ENCODE measurements at places on chromosomes 1 and 21.

- DNase-seq, result no peak
Observed at GRCh38 chr1:208084764-208085163, 159.4 kb downstream of the PLXNA2 start.

DNA sequence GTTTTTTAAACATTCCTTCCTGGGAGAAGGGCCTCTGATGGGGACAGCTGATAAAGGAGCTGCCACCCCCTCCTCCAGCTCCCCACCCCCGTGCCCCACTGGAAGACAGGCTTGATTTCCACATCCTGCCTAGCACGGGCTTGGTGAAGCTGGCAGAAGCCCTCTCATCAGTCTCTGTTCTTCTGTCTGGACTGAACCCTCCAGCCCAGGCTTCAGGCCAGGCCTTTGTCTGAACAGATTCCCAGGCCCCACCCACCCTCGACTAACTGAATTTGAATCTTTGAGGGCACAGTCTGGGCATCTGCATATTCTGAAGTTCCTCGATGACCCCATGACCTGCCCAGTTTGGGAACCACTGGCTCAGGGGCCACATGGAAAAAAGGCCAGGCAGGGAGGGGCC, 75.3 kb downstream of the CD58 start:
- no peak for DNase-seq

- no peak for DNase-seq
Observed at GRCh38 chr1:193083365-193084088, 21.7 kb downstream of the GLRX2 start.

GRCh38 chr1:121516234-121516967, 331.6 kb downstream of the SRGAP2C start:
- no peak for DNase-seq

DNA sequence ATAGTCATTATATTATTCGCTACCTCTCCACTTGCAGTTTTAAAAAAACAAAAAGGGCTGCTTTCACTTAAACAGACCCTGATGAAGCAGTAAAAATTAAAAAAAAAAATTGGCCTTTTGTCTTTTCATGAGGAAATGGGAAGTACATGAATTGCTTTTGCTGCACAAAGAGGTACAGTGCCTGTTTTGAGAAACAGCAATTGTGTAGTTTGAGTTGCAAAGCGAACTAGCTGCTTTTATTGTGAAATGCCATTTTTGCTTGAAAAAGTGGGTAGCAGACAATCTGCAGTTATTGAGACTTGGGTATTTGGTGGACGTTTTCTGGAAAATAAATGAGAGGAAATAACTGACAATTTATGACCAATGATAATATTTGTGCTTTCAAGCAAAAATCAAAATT, 7.0 kb downstream of the DIP2A start:
- no peak for DNase-seq
